Activated T-cell treated with anti-CD3 and anti-CD28 coated beads for 24 hours (primary cell): ENCODE measurements at places on chromosomes 6 and 20.

DNA sequence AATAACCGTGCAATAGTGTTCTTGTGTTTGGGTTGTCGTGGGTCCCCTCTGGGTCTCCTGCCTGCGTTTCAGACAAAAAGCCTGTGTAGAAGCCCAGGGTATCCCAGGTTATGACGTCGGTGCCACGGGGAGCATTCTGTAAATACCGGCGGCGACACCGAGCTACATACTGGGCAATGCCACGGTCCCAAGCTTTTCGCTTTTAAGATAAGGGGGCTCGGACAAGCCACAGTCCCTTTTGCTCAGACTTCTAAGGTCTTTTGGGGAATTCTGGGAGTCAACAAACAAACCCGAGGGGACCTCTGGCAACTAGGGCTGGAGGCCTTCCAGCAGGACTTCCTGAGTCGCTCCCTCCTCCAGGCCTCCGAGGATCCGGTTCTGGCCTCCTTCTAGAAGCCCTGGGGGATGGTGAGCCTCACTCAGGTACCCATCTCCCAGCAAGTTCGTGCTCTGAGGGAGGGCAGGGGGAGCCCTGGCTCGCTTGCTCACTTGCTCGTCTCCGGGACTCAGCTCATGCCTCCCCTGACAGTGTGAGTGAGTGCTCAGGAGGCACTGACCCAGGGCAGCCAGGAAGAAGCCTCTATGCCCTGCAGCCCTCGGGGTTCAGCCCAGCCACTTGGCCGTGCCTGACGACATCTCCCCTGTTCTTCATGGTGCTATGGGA, 62.4 kb upstream of the MRPS10 start:
- no peak for DNase-seq

DNA sequence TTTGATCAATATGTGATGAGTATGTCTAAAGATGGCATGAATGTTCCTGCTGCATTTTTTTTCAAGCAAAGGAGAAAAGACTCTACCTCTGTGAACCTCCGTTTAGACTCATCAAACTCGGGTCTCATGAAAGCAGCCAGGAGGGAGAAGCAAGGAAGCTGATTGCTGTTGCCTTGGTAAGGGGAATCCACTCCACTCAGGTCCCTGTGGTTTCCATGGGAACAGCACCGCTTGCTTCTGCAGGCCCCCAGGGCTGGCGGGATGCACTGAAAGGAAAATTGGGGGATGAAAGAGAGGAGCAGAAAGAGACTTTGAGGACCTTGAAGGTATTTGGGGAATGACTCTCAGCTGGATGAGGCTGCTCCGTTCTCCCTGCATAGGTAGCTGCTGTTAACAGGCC, 249.6 kb upstream of the RIN2 start:
- no peak for DNase-seq

GRCh38 chr6:69868961-69869360, 2.6 kb downstream of the COL19A1 start:
- DNase-seq: no peak

GRCh38 chr20:32248043-32248442, 29.4 kb upstream of the KIF3B start:
- DNase-seq: no peak

DNA sequence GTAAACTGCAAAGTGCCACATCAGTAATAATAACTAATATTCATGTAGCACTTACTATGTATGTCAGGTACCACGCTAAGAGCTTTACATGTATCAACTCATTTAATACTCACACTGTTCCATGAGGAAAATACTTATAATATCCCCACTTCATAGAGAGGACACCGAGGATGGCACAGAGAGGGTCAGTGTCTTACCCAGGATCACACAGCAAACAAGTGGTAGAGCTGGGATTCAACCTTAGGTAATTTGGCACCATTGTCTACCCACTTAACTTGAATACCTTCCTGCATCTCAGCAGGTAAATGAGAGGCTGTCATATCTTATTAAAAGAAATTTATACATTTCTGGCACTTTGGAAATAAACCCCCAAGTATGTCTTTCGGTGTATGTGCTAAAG, 8.0 kb downstream of the POFUT1 start:
- no peak for DNase-seq

GRCh38 chr6:12815884-12816600, 99.5 kb downstream of the PHACTR1 start:
- DNase-seq: no peak

DNA sequence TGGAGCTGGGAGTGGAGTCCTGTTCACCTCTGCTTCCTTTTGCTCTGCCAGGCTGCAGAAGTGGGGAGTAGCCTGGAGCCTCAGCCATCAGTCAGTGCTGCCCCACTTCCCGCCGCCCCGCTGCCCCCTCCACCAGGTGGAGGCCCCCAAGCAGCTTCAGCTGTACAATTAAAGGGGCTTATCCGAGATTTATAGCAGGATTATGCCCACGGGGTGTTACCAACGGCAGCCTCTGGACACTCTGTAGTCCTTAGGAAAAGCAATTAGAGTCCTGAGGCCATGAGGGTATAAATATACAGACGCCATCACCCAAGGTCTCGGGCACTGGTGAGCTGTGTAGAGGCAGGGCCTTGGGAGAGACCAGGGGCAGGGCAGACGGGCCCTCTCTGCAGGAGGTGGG, 55.4 kb downstream of the GRM4 start:
- DNase-seq: no peak

DNA sequence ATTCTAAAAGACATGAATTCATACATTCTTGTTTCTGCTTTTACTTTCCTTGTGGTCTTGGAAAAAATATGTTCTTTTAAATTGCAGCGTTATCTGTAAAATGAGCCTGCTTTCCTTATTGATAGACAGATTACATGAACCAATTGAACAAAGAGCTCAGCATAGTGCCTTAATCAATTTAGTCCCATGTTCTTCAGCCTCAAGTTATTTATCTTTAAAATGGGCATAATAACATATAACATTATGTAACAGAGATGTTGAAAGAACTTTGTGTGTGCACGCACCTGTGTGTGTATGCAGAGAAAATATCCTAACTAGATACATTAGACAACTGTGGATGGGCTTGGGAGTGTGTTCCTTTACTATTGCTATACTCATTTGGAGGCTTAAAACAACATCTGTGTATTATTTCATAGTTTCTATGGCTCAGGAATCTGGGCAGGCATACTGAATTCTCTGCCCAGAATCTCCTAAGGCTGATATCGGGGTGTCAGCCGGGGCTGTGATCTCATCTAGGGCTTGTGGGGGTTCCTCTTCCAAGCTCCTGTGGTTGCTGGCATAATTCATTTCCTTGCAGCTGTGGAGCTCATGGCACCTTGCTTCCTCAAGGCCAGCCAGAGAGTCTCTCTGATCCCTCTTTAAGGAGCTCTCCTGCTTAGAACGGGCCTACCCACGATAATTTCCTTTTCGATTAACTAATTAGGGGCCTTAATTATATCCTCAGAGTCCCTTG, 194.1 kb downstream of the ARID1B start:
- no peak for DNase-seq

DNA sequence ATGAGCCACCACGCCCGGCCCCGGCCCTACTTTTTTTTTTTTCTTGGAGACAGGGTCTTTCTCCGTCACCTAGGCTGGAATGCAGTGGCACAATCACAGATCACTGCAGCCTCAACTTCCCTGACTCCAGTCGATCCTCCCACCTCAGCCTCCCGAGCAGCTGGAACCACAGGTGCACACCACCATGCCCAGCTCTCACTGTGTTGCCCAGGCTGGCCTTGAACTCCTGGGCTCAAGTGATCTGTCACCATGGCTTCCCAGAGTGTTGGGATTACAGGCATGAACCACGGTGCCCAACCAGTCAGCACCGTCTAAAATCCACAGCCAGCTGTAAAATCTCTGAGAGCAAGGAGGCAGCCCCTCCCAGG, 17.4 kb downstream of the SLC17A9 start:
- DNase-seq: no peak

- no peak for DNase-seq
These were observed 5.0 kb downstream of the COL21A1 start for GRCh38 chr6:56242346-56242745.

- DNase-seq: no peak
These were observed 107.7 kb upstream of the TMEM181 start for GRCh38 chr6:158452191-158452590.

- DNase-seq: no peak
These were observed 5.6 kb downstream of the ARID1B start for GRCh38 chr6:156782691-156783320.

DNA sequence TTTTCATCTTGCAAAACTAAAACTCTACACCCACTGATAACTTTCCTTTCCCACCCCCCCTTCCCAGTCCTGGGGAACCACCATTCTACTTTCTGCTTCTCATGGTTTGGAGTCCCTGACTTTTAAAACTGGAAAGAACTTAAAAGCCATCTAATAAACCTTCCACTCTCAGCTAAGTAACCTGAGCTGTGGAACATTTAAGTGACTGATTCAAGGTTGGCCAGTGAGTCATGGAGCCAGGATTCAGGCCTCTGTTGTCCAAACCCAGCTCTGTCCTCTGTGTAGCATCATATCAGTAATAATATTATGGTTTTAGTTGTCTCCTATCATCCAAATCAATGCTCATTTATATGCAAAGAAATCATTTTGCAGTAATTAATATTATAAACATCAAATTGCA, 176.0 kb upstream of the NT5E start:
- no peak for DNase-seq

GRCh38 chr6:2531426-2532215, 219.1 kb downstream of the MYLK4 start:
- DNase-seq: no peak

- DNase-seq: no peak
These were observed 35.7 kb upstream of the CDH22 start for GRCh38 chr20:46343975-46344357.

- no peak for DNase-seq
These were observed 75.7 kb downstream of the SIM1 start for GRCh38 chr6:100388868-100389519.

DNA sequence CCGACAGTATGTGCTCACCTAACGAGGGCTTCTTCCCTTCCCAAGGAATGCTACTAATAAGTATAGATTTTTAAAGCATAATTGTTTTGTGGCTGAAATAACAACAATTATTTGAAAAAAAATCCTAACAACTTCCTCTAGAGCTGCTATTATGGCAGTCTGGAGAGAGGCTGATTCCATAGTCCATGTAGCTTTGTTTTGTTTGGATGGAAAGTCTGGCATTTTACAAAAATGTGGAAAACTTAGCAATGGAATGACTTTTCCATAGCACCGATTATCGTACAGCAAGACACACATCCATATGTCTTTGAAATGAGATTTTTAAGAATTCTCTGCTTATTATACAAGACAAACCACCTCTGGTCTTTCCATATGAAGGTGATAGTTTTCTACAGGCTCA, 252.4 kb upstream of the TAB2 start:
- no peak for DNase-seq

DNA sequence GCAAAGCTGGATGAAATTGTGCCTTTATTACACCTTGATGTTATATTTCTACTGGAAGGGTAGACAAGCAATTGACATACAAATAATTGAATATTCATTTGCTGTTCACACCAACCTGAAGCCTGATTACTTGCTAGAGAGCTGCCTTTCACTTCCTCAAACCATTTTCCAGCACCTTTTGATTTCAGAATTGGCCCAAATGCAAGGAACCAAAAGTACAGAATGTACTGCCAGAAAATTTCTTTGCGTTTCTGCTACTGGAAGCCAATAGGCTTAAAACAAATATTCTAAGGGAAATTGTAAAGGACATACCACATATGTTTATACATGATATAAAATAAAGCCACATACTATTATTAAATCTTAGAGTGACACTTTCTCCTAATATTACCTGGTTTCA, 94.5 kb downstream of the RFPL4B start:
- no peak for DNase-seq

GRCh38 chr20:3454831-3455230, 16.0 kb upstream of the ATRN start:
- DNase-seq: no peak

GRCh38 chr20:52168116-52168515, 23.5 kb downstream of the ZFP64 start:
- DNase-seq: no peak

- no peak for DNase-seq
These were observed 30.2 kb downstream of the PANK2 start for GRCh38 chr20:3919352-3919751.

- no peak for DNase-seq
These were observed 528.4 kb downstream of the PKHD1 start for GRCh38 chr6:51559059-51559458.
